Tibial nerve (tissue), 4 donors: ENCODE measurements at places on chromosomes 2 and 18. TPM values are rescaled to one million over a fixed set of nuclear protein-coding genes. Genes with fewer than 3 reads are reported as not detected.

GRCh38 chr2:2275451-2275850 is 55.6 kb downstream of the MYT1L start:
- DNase-seq, result no peak

- DNase-seq, result no peak
These were observed 745.9 kb upstream of the FAM98A start for GRCh38 chr2:34345030-34345429.

DNA sequence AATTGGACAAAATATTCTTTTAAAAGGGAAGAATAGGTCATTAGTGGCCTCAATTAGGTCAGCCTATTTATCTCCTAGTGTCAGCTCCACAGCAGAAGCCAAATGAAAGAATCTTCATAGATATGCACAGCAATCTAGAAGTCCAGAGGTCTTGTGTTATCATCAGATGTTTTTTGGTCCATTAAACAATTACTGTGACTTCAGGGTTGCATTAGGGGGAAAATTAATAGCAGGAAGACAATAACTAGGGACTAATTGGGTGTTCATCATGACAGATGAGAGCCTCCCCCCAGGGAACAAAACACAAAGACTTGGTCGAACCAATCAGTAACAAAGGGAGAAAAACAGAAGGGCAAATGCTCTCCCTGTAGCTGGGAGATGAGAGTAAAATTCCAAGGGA is 264.7 kb downstream of the PTH2R start:
- no peak for DNase-seq

Gene DRC1
- 5.7 TPM for total RNA-seq

Gene NEU2
- not detected for total RNA-seq

DNA sequence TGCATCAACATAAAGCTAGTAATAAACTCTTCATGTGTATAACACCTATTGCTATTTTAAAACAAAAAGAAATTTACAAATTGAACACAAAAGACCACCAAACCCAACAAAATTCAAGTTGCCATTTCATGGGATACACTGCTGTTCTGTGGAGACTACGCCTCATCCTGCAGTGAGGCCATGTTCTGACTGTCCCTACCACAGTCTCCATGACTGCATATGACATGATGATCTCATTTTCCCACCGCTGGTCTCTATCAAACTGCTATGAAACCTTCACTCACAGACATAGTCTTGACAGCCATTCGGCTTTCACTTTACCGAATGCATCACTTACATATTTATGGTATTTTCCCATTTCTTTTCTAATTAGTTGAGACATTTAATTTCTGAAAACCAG is 21.2 kb upstream of the VWA3B start:
- DNase-seq, result no peak

- DNase-seq, result no peak
These were observed 2.5 kb downstream of the PSTPIP2 start for GRCh38 chr18:46069524-46069923.

Gene SP100
- 126 TPM for total RNA-seq

Gene CHRNG
- total RNA-seq, result not detected

DNA sequence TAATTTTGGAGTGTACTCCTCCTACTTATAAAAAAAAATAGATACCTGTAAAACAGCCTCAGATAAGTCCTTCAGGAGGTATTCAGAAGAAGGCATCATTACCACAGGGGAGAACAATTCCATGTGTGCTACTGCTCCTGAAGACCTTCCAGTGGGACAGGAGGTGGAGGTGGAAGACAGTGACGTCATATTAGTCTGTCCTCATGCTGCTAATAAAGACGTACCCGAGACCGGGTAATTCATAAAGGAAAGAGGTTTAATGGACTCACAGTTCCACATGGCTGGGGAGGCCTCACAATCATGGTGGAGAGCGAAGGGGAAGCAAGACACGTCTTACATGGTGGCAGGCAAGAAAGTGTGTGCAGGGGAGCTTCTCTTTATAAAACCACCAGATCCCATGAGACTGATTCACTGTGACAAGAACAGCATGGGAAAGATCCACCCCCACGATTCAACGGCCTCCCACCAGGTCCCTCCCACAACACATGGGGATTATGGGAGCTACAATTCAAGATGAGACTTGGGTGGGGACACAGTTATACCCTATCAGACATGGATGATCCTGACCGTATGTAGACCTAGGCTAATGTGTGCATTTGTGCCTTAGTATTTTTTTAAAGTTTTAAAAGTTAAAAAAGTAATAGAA is 98.4 kb downstream of the NDUFA10 start:
- no peak for DNase-seq

Gene DPP4
- 5.2 TPM for total RNA-seq

Gene C2orf80
- total RNA-seq, result not detected

DNA sequence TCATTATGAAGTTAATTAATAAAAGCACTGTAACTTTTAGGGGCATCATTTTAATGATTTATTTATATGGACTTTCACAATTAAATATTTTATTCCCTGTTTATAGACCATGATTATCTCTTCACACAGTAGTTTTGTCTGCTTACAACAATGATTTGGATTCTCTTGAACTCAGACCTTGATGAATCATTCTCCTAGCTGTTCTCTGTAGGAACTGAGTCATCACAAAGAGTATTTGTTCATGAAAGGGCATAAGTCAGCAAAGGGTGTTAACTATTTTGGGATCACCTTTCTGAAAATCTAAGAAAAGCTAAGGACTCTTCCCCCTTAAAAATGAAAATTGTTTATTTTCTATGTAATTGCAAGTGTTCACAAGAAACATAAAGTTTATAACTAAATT is 461.1 kb upstream of the UBE2E3 start:
- DNase-seq, result no peak

- DNase-seq, result no peak
These were observed 748.2 kb upstream of the ACVR2A start for GRCh38 chr2:147096671-147097070.

Gene RUFY4
- total RNA-seq, result not detected

DNA sequence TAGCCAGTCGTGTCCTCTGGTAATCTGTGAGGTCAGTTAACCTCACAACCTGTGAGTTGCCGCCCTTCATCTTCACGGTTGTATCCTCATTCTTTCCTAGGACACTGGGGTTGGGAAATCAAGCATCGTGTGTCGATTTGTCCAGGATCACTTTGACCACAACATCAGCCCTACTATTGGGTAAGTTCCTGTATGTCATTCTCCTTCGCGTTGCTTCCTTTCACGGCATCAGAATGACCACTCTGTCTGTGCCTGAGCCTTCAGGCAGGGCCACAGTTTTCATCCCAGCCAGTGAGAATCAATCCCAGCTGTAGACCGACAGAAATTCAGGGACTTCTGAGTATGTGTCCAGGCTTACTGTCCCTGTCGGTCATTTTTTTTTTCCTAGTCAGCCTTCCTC is 67.1 kb downstream of the RAB31 start:
- DNase-seq, result no peak

DNA sequence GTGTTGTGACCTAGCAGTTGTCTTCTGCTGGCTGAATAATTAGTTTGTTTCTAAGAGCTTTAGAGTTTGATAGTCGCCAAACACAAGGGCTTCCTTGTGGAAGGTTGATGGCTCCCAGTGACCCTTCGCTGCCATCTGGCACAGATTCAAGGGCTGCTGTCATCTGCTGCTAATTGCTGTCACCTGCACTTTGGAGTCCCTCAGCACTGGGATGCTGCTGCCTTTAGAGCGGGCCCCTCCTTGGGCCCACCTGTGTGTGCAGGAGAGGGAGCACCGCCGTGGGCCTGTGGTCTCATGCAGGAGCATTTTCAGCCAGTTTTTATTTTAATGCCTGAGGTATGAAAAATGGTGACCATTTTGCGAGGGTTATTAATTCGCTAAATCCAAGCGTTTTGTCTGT is 154.0 kb upstream of the NFATC1 start:
- no peak for DNase-seq

Gene FSIP2
- total RNA-seq, result 0.84 TPM

Gene IL1R2
- total RNA-seq, result 7.6 TPM

Gene EMILIN1
- 69.5 TPM for total RNA-seq

DNA sequence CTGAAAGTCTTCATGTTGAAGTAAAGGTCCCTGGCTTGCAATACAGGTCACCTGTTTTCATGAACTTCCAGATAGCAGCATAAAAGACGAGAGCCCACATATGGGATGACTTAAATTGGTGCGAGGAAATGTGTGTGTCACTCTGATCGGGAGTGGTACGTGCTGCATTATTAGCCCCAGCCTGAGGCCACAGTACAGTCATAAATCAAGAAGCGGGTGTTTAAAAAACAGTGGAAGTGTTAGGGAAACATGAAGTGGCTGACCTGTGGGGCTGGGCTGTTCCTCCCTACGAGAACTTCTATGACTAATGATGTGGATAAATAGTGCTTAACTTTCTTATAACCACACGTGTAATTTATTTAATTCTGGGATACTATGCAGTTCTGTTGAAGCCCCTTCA is 24.4 kb downstream of the RDH14 start:
- DNase-seq, result no peak

DNA sequence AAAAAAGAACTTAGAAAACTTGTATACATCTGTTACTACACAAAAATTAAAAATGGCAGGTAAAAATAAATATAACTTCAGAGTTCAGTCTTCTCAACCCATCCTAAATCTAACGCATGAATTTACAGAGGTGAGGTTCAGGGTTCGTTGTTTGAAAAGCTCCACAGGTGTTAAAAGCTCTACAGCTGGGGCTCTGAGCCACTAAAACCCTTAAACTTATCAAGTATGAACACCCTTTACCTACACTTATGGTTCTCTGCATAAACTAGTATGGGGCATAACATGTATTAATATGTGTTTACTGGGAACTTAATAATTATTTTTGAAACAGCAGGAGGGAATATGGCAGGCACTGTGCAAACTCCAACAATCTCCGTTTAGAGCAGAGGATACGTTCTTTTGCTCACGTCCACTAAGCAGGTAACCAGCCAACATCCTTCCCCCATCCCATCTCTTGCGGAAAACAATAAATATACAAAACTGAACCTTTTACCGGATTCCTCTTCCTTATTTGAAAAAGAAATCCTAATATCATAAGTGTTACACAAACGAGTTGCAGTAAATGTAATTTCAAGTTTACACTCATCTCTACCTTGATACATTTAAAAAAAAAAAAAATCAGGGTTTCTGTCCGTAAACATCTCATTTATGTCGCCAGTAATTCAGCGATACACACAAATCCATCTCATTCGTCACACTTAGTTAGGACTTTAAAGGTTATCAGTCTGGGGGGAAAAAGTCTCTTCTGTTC is 1.3 kb downstream of the PIAS2 start:
- DNase-seq, result no peak

DNA sequence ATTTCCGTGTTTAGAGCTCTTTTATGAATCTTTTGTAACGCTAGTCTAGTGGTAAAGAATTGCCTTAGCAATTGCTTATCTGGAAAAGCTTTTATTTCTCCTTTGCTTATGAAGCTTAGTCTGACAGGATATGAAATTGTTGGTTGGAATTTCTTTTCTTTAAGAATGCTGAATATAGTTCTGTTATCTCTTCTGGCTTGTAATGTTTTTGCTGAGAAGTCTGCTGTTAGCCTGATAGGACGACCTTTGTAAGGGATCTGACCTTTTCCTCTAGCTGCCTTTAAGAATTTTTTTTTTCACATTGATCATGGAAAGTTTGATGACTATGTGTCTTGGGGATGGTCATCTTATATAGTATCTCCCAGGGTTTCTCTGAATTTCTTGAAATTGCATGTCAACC is 101.1 kb downstream of the TRABD2A start:
- no peak for DNase-seq

DNA sequence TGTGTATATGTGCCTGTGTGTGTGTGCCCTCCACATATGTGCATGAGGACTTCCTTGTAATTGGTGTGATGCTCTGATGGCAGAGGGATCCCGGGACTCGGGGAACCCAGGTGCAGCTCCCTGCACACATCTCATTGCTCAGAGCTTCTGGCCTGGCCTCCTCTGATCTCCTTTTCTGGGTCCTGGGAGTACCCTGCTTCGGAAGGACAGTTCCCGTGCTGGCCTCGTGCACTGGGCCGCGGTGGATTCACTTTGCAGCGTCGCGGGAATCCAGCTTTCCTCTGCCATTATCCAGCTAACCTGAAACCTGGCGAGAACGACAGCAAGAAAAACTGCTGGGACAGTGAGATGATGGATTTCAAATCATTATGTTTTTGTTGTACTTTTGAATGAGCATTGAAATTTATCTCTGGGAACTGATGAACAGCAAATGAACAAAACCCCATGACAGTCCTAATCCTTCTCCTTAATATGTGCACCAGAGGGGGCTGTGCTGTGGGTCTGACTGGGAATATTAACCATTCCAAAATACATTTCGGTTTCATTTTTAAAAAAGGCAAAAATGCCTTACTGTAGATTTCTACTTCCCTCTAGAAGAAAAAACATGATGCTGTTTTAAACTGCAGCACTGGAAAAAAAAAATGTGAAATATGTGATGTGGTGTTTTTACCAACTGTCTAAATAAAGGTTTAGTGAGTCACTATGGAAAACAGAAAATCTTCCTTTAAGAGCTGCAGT is 78.2 kb downstream of the PTGR3 start:
- no peak for DNase-seq

DNA sequence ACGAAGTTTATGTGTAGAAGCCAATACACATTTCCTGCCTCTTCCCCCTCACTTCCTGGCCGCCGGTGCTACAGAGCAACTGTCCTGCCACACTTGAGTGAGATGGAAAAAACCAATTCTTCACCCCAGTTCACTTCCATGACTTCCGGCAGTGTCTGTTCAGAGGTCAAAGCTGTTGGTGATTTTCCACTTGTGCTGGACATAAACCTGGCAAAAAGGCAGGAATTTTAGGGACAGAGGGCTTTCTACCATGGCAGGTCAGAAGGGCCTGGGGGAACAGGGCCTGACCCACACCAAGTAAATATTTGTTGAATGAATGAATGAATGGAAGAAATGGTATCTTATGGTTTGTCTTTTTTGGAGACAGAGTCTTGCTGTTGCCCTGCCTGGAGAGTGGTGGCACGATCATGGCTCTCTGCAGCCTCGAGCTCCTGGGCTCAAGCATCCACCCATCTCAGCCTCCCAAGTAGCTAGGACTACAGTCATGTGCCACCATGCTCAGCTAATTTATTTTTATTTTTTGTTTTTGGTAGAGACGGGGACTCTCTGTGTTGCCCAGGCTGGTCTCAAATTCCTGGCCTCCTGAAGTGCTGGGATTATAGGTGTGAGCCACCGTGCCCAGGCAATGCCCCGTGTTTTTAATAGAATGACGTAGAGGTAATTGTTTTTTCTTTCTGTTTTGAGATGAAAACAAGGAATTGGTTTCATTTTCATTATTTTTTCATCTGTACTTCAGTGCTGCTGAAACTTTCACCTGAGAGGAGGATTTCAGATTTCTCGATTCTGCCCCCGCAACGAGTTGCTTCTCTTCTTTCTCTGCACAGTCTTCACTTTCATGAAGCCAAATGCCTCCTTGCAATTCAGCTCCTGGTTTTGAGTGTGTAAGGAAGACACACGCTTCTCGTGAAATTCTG is 48.0 kb upstream of the LPIN2 start:
- DNase-seq, result no peak

Gene FHOD3
- 22.4 TPM for total RNA-seq

DNA sequence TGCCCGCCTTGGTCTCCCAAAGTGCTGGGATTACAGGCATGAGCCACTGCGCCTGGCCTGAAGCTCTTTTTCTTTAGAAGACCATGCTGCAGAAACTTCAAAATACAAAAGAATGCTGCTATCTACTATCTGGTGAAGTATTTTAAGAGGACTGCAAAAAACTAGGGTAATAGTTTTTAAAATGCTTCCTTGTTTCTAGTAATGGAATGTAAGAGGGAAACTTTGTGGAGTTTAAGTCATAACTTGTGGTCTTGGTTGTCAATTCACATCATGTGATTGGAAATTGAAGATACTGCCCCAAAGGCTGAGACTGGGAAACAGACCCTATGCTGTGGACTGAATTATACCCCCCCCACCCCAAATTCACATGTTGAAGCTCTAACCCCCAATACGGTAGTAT is 68.3 kb downstream of the B3GNT2 start:
- no peak for DNase-seq

Gene SAG
- not detected for total RNA-seq
